ENCODE measurements at places on chromosomes 12 and 14.

GRCh38 chr12:16605642-16606116, 283 bp downstream of the LMO3 start:
- DNase-seq: no peak

DNA sequence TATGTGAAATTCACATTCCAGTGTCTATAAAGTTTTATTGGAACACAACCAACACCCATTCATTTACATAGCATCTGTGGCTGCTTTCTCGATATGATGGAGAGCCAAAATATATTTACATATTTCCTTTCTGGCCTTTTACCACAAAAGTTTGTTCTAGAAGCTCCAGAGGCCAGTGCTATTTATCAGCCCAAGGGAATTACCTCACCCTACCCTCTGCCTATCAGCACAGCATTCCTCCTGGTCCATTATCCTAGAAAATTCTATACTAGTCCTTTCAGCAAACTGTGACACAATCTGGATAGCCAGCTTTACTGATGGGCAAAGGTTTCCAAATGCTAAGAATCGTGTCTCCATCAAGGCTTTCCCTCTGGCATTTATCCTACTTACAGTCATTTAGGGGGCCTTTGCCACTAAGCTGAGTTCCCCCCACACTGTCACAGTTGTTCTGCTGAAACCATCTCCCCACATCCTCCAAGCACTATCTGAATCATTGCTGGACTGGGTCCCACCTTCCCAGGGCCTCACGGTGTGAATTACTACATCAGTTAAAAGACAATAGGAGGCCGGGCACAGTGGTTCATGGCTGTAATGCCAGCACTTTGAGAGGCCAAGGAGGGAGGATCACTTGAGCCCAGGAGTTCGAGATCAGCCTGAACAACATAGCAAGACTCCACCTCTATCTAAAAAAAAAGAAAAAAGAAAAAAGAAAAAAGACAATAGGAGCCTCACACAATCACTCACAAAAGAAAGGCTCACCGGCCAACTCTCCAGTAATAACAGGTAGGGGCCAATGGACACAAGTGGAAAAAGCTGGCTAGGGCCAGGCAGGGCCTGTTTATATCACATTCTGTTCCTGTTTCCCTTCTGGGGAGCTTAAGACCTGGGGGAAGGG, 12.1 kb downstream of the SYNE3 start:
- DNase-seq: no peak

- no peak for DNase-seq
These were observed 126.2 kb downstream of the RFLNA start for GRCh38 chr12:124420996-124421674.

DNA sequence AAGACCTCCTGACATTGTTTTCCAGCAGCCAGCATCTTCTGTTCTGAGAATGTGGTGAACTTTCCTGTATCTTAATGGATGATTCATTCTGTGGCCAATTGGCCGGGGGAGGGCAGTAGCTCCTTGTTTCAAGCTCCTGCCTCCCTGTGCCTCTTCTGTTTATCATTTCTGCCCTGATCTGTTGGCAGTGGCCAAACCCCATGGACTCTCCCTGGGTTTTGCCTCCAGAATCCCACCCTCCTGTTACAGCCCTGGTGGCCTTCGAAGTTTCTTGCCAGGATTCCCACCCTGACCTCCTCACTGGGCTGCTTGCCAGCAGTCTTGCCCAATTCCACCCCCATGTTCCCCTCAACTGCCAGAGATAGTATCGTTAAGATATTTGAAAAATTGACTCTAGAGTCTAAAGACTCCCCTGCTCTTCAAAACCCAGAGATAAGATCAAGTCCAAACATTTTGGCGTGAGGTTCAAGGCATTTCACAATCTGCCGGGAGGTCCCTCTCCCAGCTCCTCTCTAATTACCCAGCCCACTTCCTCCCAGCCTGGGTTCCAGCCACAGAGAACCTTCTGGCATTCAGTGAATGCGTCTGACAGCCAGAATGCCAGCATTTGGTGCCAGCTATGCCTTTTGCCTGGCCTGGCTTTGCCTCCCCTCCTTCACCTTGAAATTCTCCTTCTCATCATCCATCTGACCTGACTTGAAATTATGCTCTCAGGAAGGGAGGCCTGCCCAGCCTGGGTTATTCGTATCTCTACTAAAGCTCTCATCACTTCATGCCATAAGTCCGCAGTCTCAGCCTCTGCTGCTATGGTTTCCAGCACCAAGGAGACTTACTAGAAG, 37.7 kb upstream of the TXNRD1 start:
- no peak for DNase-seq

DNA sequence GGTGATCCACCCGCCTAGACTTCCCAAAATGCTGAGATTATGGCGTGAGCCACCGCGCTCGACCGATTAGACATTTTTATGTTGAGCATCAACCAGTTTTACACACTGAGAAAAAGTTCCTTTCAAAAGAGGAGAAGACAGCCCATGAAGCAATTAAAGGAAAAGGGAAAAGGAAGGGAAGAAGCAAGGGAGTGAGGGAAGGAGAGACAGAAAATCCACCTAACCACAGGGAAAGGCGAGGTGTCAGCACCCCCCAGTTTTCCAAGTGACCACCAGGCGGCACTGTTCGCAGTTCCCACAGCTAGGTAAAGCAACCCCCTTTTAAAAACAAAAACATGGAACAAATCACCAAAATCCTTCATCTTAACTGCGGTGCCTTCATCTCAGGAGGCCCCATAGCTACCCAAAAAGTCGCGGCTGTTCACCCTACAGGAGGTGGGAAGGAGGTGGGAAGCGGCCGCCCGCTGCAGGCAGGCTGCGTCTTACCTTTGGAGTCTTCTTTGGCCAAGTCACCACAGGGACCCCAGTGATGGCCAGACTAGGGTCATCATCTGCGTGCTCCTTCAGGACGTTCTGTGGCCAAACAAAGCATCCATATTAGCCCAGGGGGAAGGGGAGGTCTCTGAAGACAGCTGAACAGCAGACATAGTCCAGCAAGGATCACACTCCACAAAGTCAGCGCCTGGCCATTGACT, 86.6 kb downstream of the KDM2B start:
- DNase-seq: no peak

GRCh38 chr14:85172290-85172689, 357.7 kb upstream of the FLRT2 start:
- DNase-seq: no peak

- peak; percentile 57 for DNase-seq
These were observed 103.8 kb upstream of the FKBP4 start for GRCh38 chr12:2691006-2691344.

DNA sequence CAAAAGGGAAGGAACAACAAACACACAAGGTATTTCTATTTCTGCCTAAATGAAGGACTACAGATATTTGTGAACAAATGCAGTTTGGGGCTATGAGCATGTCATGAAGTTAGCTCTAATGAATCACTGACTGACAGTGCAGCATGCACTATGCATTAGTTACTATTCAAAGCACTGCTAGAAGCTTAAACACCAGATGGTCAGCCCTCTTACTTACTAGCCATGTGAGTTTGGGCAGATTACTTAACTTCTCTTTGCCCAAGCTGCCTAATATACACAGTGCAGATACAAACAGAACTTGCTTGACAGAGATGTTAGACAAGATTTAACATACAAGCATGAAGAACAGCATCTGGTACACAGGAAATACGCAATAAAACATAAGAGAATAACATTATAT, 96.0 kb downstream of the ATXN2 start:
- DNase-seq: peak; percentile 63
